ENCODE measurements at places on chromosomes 11 and 22. TPM values are rescaled to one million over a fixed set of nuclear protein-coding genes. Genes with fewer than 3 reads are reported as not detected.

DNA sequence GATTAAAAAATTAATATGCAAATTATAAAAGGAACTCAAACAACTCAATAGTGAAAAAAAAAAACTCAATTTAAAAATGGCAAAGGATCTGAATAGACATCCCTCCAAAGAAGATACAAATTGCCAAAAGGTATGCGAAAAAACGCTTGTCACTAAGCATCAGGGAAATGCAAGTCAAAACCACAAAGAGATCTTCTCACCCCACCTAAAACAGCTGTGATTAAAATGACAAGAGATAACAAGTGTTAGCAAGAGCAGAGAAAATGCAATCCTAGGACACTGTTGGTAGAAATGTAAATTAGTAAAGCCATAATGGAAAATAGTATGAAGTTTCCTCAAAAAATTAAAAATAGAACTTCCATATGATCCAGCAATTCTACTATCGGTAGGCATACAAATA is 166.3 kb upstream of the ZC3H12C start:
- no peak for ATAC-seq

DNA sequence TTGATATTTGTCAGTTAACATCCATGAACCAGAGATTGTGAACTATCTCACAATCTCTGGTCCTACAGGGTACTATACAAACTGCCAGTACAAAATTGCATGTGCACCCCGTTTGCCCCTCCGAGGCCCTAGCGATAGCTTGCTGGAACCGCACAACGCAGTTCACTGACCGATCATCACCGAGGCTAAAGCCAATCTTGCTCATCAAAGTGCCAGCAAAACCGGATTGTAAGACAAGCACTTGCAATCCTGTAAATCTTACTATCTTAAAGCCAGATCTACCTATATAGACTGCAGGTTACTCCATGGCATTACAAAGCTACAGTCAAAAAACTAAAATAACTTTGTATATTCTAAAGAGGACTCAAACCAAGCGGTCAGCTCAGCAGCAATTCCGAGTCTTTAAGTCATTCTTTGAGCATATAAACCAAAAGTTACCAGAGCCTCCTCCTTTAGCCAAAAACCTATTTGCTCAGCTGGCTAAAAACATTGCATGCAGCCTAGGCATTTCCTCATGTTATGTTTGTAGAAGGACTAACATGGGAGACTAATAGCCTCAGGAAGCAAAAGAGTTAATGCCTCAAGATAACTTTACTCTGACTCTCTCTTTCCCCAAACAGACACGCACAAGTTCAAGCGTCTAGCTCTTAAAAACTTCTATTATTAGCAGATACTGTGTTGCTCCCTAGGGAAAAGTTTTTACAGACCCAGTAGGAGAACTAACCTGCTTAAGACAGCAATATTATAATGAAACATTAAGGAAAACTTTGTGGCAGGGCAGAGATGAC is 30.7 kb upstream of the CPT1A start:
- no peak for ATAC-seq

DNA sequence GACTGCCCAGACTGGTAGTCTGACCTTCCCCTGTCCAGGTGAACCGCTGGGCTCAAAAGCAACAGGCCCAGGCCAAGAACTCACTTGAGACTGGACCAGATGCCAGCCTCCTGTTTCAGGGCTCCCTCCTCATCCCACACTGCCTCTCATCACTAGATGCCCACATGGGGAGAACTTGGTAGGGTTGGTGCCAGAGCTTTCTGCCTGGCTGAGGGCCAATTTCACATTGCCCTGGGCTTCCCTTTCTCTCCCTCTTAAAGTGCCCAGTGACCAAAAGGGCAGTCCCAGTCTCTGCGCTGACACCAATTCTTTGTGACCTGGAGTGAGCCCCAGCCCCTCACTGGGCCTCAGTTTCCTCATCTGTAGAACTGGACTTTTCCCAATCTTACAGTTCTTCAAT is 41.7 kb downstream of the C11orf58 start:
- no peak for ATAC-seq

DNA sequence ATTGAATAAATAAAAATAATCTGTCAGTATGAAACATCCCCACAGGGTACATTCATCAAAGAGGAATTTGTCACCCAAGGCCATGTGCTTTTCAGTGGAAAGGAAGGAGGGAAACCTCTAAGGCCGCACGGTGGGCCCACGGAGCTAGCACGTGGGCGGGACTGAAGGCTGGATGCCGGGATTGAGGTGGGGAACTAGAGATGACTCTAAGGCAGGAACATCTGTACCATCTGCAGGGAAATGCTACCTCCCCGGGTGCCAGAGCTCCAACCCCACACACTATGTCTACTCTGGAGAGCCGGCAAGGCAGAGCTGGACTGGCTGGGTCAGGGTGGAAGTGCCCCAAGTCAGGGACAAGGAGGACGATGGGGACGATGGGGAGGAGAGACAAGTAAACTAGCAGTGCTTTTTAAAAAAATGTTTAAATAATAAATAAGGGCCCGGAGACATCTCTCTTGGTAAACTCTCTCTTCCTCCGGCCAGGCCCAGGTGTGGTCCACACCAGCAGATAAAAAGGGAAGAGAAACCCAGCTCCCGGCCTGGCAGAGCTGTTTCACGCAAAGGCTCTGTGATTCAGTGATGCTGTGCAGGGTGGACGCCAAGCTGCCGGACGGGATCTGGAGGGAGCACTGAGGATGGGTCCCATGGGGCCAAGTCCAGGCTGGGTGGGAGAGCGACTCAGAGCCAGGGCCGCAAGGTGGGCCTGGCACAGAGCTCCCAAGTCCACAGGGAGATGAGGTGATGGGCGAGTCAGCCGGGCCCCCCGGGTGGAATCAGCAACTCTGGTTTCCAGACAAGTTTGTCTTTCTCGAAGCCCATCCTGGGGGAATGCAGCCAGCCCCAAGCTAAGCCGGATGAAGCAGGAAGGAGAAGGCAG is 5.8 kb downstream of the LIF start:
- no peak for ATAC-seq

DNA sequence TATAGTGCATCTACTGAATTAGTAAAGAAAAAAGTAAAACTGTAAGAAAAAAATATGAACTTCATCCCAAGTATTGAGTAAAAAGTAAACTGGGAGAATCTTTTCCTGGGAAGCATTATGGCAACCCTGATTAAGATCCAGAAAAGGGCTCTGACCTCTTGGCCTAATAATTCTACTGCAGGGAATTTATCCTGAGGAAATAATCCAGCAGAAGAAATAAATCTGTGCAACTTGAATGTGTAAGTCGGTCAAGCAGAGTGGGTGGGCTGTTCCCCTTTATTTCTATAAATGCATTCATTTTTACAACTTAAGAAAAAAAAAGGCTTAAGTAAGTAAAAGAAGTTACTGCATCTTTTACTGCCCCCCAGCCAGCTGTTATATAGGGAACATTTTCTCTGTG is 111.2 kb upstream of the PARVA start:
- no peak for ATAC-seq

GGT5 gene
- total RNA-seq = 5.0 TPM

DNA sequence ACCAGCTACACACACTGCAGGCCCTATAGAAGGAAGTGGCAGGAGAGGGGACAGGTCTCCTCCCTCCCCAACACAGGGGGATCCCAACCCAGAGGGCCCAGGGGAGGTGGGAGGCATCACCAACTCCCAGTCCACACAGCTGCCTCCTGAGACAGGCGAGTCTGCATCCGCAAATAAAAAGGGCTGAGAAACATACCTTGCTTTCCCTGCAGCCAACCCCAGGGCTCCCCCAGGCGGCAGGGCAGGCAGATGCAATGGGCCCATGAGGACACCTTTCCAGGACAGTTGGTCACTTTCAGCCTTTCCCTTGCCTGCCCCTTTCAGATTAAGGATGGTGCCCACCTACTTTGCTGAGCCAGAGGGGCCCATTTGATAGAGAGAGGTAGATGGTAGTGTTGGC is 180.0 kb downstream of the BRD1 start:
- ATAC-seq = no peak

PKDREJ gene
- 0.04 TPM for total RNA-seq

DNA sequence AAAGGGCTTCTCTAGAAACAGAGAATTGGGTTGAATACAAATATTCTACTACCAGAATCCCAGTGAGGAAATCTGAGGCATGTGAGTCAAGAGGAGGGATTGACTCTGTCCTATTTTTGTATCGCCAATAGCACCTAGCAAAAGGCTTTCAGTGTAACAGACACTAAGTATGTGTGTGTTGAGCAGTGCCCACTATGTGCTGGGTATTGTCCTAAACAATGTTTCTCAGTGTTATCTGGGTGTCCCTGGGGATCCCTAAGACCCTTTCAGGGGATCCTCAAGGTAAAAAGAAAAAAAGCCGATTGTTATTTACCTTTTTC is 21.0 kb upstream of the RBFOX2 start:
- no peak for ATAC-seq

- ATAC-seq = no peak
These were observed 115.9 kb upstream of the CRYBB3 start for GRCh38 chr22:25083807-25084200.

DNA sequence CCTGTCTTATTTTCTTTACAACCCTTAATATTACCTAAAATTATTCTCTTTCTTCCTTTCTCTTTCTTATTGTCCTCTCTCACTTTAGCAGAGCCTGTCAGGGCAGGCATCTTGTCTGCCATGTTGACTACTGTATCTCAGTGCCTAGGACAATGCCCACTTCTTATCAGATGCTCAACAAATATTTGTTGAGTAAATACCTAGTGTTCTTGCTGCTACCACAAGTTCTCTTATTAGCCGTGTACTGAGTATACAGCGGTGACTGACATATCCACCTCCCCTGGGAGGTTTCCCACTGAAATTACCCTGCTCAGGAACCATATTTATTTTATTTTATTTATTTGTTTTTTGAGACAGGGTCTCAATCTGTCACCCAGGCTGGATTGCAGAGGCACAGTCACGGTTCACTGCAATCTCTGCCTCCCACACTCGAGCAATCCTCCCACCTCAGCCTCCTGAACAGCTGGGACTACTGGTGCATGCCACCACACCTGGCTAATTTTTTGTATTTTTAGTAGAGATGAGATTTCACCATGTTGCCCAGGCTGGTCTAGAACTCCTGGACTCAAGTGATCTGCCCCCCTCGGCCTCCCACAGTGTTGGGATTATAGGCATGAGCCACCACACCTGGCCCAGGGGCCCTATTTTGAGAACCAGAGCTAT is 6.7 kb downstream of the HPX start:
- ATAC-seq = no peak

GRCh38 chr22:31345331-31346254 is 553 bp downstream of the PATZ1 start:
- peak; percentile 56 for ATAC-seq

OR2AG1 gene
- not detected for total RNA-seq

DNA sequence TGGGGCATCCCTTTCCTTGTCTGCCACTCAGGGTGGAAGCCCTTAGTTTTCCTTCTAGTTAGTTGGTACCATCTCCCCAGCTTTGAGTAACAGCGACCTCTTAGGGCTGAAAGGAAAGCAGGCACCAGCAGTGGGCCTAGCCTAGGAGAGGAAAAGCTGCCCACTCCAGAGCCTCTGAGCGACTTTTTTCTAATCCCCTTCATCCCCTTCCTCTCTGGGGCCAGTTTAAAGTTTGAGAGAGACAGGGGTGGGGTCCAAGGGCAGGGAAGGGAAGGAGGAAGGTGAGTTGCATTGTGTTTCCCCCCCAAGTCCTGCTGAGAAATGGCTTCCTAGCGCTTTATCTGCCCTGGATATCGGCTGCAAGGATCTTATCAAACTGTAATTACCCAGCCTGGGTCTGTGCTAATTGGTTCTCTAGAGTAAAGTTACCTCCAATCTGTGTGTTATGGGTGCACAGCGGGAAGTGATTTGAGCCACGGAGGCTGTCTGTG is 573.9 kb upstream of the CADM1 start:
- no peak for ATAC-seq

E2F8 gene
- 5.2 TPM for total RNA-seq

DNA sequence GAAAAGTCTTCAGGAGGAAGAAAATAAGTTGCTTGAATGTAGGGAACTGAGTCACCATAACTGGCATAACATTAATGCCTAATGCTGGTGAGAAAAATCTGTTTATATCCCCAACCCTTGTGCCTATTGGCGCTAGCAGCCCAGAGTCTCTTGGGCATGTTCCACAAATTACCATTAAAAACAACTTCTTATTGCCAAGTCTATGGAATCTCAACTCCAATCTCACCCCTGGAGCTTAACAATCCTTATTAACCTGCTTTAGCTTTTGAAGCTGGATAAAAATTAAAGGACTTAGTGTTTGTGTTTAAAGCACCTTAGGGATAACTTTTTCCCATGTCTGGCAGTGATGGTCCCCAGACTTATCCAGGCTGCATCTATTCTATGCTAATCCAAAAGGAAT is 143.0 kb downstream of the APIP start:
- ATAC-seq = no peak

FOLH1 gene
- total RNA-seq = 3.2 TPM

- ATAC-seq = no peak
These were observed 8.4 kb upstream of the TP53I11 start for GRCh38 chr11:44959064-44959463.

DNA sequence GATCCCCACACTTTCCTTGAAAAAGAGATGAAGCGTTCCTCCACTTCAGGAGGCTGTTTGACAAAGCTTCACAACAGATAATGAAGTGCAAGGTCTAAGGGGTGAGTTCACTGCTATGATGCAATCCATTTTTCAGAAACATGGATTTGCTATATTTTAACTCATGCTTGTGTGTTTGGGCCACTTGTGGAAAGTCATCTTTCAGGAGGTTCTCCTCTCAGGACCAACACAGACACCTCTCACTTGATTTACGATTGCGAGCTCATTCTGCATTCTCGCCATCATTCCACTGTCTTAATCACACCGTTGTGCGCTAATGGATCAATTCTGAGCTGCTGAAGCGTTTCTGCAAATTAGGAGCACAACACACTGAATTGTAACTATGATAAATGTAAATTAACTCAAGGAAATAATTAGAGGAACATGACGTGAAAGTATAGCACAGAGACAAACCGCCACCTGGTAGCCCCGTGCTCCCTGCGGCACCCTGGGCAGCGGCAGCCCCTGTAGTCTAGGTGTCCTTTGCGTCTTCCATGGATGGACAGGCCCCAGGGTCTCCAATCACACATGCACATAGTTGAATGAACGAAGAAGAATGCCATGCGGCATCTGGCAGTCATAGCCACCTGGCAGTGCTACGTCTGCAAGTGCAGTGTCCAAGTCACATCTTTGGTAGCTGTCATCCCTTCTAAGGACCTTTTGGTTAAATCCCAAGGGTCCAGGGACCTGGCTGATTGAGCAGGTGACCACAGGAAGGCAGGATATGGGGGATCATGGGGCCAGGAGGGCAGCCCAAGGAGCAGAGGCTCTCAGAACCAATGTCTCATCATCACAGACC is 28.1 kb upstream of the RTL6 start:
- ATAC-seq = no peak
